ENCODE measurements at places on chromosomes 7 and 10. TPM values are rescaled to one million over a fixed set of nuclear protein-coding genes. Genes with fewer than 3 reads are reported as not detected.
A peak's percentile ranks its signal among the peaks of the same experiment; 100 is the strongest.

DNA sequence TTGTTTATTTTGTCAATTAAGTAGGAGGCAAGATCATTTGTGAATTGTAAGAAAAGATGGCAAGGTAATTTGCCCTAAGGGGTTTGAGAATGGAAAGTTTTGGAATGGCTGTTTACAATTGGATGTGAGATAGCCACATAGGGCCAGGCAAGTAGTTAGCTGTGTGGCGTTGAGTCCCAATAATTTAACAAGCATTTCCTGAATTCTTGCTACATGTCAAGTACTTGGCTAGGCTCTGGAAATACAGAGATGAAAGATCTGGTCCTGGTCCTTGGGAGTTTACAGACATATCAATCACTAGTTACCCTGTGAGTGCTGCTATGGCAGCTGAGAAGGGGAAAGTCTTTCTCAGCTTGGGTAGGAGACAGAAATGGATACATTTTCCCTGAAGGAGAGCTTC lies 401.6 kb downstream of the SUGCT start:
- H3K4me3 ChIP-seq, result no peak overlapping the region
- H3K27me3 ChIP-seq, result no peaks in the 10 kb centered on the region
- H3K27ac ChIP-seq, result no peak overlapping the region
- H3K4me1 ChIP-seq, result no peaks in the 10 kb centered on the region
- H3K36me3 ChIP-seq, result no peaks in the 10 kb centered on the region

- no peaks in the 10 kb centered on the region for H3K36me3 ChIP-seq
- no peaks in the 10 kb centered on the region for H3K4me1 ChIP-seq
- H3K4me3 ChIP-seq, result no peak overlapping the region
- no peaks in the 10 kb centered on the region for H3K27me3 ChIP-seq
- no peak for DNase-seq
- H3K27ac ChIP-seq, result no peak overlapping the region
Observed at GRCh38 chr10:121450247-121450646, 148.0 kb downstream of the FGFR2 start.

GRCh38 chr10:30396698-30397097 lies 37.3 kb upstream of the MAP3K8 start:
- H3K4me3 ChIP-seq, result no peak overlapping the region
- no peaks in the 10 kb centered on the region for H3K36me3 ChIP-seq
- no peak for DNase-seq
- no peak overlapping the region for H3K27ac ChIP-seq
- H3K27me3 ChIP-seq, result no peaks in the 10 kb centered on the region

Gene NPFFR1
- total RNA-seq, result not detected

GRCh38 chr10:28677888-28678686 lies 766 bp downstream of the BAMBI start:
- no peaks in the 10 kb centered on the region for H3K36me3 ChIP-seq
- H3K4me1 ChIP-seq, result peaks cover 12% of the 10 kb centered on the region
- H3K27me3 ChIP-seq, result peaks cover 5% of the 10 kb centered on the region
- peak overlapping the region; percentile 62 for H3K27ac ChIP-seq
- H3K4me3 ChIP-seq, result peak overlapping the region; percentile 85

- no peak for DNase-seq
- H3K4me3 ChIP-seq, result no peak overlapping the region
- H3K4me1 ChIP-seq, result no peaks in the 10 kb centered on the region
- H3K36me3 ChIP-seq, result peaks cover 53% of the 10 kb centered on the region
Observed at GRCh38 chr10:50310560-50311174, 59.4 kb upstream of the ASAH2 start.
